ENCODE measurements at places on chromosomes 7 and 10. TPM values are rescaled to one million over a fixed set of nuclear protein-coding genes. Genes with fewer than 3 reads are reported as not detected.

- no peaks in the 10 kb centered on the region for H3K36me3 ChIP-seq
- no peak for DNase-seq
- no peak overlapping the region for H3K27ac ChIP-seq
- no peaks in the 10 kb centered on the region for H3K4me1 ChIP-seq
- no peaks in the 10 kb centered on the region for H3K27me3 ChIP-seq
These were observed 548.0 kb downstream of the CALN1 start for GRCh38 chr7:71864130-71864529.

The MMRN2 gene
- total RNA-seq: 1.9 TPM

DNA sequence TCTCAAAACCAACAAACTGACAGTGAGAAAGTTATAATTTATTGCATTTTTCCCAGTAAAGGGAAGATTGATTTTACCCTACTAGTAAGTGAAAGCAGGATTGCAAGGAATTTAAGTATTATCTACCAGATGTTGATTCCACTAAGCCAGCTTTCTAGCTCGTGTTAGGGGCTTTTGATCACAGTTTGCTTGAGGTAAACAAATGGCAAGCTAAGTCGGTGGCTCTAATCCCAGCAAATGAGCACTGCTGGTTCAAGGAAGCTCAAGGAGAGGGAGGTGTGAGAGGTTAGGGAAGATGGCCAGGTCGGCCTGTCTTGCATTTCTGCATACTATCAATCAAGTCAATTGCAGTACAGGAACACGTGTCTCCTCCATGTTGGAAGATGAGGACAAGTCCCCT, 448.7 kb upstream of the POM121L12 start:
- H3K36me3 ChIP-seq: no peaks in the 10 kb centered on the region
- H3K27ac ChIP-seq: no peak overlapping the region
- H3K27me3 ChIP-seq: no peaks in the 10 kb centered on the region
- H3K4me3 ChIP-seq: no peak overlapping the region
- H3K4me1 ChIP-seq: no peaks in the 10 kb centered on the region
- DNase-seq: no peak

The AEBP1 gene
- total RNA-seq: not detected

DNA sequence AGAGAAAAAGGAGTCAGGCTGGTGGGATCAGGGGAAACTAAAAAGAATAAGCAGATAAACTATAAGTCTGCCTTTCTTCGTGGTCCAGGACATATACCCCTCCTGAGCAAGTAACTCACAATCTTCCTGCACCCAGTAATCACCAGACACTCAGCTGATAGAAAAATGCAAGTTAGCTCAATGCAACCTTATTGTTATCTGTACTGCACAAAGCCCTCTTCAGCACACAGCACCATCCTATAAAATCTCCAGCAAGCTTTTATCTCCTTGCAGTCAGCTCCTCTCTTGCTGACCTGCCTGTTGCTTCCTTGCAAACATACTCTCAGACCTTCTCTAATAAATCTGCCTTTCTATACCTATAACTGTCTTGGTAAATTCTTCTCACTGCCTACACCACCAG, 6.7 kb downstream of the SLC37A3 start:
- H3K27me3 ChIP-seq: no peaks in the 10 kb centered on the region
- H3K36me3 ChIP-seq: no peaks in the 10 kb centered on the region
- H3K4me3 ChIP-seq: no peak overlapping the region

GRCh38 chr7:120521761-120522737, 249.1 kb downstream of the KCND2 start:
- no peak overlapping the region for H3K4me3 ChIP-seq
- no peaks in the 10 kb centered on the region for H3K36me3 ChIP-seq
- H3K27ac ChIP-seq: no peak overlapping the region
- H3K4me1 ChIP-seq: peaks cover 11% of the 10 kb centered on the region
- no peaks in the 10 kb centered on the region for H3K27me3 ChIP-seq

GRCh38 chr7:24831240-24831639, 74.0 kb upstream of the GSDME start:
- no peaks in the 10 kb centered on the region for H3K27me3 ChIP-seq
- H3K4me1 ChIP-seq: peaks cover 34% of the 10 kb centered on the region
- H3K27ac ChIP-seq: peak overlapping the region; percentile 56
- DNase-seq: peak; percentile 22

DNA sequence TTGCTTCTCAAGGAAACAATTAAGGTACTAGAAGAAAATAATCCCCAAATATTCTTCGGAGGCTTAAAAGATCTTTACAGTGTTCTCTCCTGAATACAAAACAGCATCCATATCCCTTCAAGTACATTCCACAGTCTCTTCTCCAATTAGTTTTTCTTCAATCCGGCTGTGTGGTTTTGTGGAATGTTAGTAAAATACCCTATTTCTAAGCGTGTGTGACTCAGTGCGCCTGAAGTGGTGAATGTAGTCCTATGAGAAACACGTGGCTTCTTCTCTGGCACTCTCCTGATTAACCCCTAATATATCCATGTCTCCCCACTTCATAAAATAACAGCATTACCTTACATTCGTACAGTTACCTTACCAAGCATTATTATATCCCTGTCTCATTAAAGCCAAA, 570.2 kb downstream of the ARL4A start:
- no peaks in the 10 kb centered on the region for H3K36me3 ChIP-seq
- H3K27me3 ChIP-seq: no peaks in the 10 kb centered on the region
- no peaks in the 10 kb centered on the region for H3K4me1 ChIP-seq
- no peak overlapping the region for H3K4me3 ChIP-seq
- H3K27ac ChIP-seq: no peak overlapping the region

The EPHB6 gene
- 30.5 TPM for total RNA-seq

The NXPH1 gene
- total RNA-seq: not detected

GRCh38 chr7:143906895-143907294, 4.9 kb upstream of the TCAF1 start:
- H3K36me3 ChIP-seq: no peaks in the 10 kb centered on the region
- no peak overlapping the region for H3K4me3 ChIP-seq
- no peaks in the 10 kb centered on the region for H3K4me1 ChIP-seq
- no peaks in the 10 kb centered on the region for H3K27me3 ChIP-seq
- DNase-seq: no peak

DNA sequence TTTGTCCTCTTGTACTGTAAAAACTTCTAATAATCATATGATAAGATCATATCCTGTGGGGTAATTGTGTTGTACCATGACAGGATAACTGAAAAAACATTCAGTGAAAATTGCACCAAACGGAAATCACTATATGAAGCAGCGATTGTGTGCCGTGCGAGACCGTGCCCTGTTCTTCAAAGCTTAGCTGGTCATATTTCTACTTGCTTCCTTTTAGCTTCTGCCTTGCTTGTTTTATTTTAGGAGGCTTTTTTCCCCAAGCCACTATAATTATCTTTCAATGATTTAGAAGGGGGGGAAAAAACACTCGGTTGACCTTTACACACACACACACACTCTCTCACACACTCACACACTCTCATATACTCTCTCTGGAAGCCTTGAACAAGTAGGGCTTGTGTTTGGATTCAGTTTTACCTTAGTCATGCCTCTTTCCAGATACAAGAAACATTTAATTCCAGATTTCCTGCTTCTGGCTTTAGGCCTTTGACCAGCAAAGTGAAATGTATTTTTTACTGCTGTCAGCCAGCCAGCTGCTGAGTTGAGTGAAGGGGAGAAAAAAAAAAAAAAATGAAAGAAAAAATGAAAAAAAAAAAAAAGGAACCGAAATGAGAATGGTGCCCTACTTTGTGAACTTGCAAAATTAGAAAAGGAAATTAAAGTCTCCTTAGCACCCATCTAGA, 181.4 kb downstream of the ARID5B start:
- peak overlapping the region; percentile 54 for H3K27ac ChIP-seq
- H3K4me1 ChIP-seq: peaks cover 53% of the 10 kb centered on the region
- peak overlapping the region; percentile 24 for H3K4me3 ChIP-seq
- peaks cover 9% of the 10 kb centered on the region for H3K36me3 ChIP-seq
- DNase-seq: peak; percentile 69
- H3K27me3 ChIP-seq: no peaks in the 10 kb centered on the region

The DLX5 gene
- total RNA-seq: 0.23 TPM

The LLCFC1 gene
- not detected for total RNA-seq

GRCh38 chr10:121379013-121379412, 219.2 kb downstream of the FGFR2 start:
- H3K4me1 ChIP-seq: no peaks in the 10 kb centered on the region
- peaks cover 37% of the 10 kb centered on the region for H3K27me3 ChIP-seq
- H3K4me3 ChIP-seq: no peak overlapping the region
- no peak overlapping the region for H3K27ac ChIP-seq
- DNase-seq: no peak

DNA sequence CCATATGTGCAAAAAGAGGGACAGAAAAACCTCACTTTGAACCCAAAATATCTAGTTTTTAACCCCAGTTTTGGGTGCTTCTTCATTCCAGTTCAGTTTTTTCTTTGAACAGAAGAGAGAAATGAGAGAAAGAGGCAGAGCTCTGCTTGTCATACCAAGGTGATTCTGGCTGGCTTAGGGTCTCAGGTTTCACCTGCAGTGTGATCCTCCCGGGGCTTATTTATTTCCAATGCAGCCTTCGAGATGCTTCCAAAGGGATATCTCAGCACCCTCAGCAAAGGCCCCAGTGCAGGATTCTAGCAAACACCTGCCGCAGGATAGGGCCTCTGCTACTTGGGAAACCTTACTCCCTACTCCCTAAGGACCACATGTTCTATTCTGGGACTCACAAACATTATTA, 131.3 kb downstream of the WDR11 start:
- H3K27me3 ChIP-seq: peaks cover 37% of the 10 kb centered on the region
- no peak for DNase-seq
- H3K4me1 ChIP-seq: peaks cover 11% of the 10 kb centered on the region
- no peak overlapping the region for H3K27ac ChIP-seq
- H3K36me3 ChIP-seq: no peaks in the 10 kb centered on the region

DNA sequence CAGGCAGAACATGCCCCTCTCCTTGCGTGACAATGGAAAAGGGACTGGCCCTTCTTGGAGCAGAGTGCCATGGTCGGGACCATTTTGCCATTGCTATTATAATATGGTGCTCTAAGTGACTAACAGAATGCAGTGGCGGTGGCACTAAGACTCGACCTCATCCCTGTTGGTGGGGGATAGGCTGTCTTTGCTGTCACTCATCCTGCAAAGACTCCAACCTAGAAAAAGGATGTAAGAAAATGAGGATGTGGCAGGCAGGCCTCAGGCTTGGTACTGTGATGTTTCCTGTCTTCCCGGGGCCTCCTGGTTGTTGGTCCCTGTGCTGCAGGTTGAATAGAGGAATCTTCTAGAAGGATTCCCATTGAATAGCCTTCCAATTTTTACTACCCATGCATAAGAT, 18.6 kb downstream of the BLNK start:
- peaks cover 14% of the 10 kb centered on the region for H3K27me3 ChIP-seq
- no peak overlapping the region for H3K4me3 ChIP-seq
- H3K27ac ChIP-seq: no peak overlapping the region
- no peaks in the 10 kb centered on the region for H3K4me1 ChIP-seq

The NUTM2D gene
- total RNA-seq: not detected

DNA sequence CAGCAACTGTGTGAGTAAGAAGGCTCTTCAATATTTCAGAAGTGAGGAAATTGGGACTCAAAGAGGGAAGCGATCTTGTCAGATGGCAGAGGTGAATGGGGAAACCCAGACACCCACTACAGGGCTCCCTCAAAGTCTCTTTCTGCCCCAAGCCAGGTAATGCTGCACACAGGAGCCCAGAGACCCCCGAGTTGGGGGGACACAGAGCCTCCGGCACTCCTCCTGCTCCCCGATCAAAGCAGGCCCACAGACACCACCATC, 139.4 kb downstream of the TNS3 start:
- no peak for DNase-seq
- H3K27ac ChIP-seq: no peak overlapping the region
- peaks cover 4% of the 10 kb centered on the region for H3K36me3 ChIP-seq
- H3K27me3 ChIP-seq: no peaks in the 10 kb centered on the region
- no peak overlapping the region for H3K4me3 ChIP-seq

DNA sequence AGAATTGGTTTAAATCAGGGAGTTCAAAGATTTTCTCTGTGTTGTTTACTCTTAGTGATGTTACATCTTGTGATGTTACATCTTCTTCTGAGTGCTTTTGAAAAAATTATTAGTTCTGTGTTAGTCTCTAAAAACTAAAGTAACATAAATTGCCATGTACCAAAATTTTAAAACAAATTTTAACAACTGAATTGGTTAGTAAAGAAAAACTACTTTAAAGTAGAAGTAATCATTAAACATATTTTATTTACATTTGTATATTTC, 5.2 kb upstream of the IGF2BP3 start:
- no peak overlapping the region for H3K27ac ChIP-seq
- H3K36me3 ChIP-seq: no peaks in the 10 kb centered on the region
- peak overlapping the region; percentile 63 for H3K4me3 ChIP-seq

GRCh38 chr10:6990891-6991290, 410.8 kb upstream of the PRKCQ start:
- DNase-seq: no peak
- H3K4me3 ChIP-seq: no peak overlapping the region
- no peak overlapping the region for H3K27ac ChIP-seq
- H3K4me1 ChIP-seq: no peaks in the 10 kb centered on the region
- H3K36me3 ChIP-seq: no peaks in the 10 kb centered on the region
- H3K27me3 ChIP-seq: no peaks in the 10 kb centered on the region

- no peak overlapping the region for H3K27ac ChIP-seq
- H3K36me3 ChIP-seq: no peaks in the 10 kb centered on the region
- no peaks in the 10 kb centered on the region for H3K4me1 ChIP-seq
- no peak for DNase-seq
These were observed 67.4 kb downstream of the FOXP2 start for GRCh38 chr7:114481999-114482398.

The SNCG gene
- 0.86 TPM for total RNA-seq

- H3K27ac ChIP-seq: no peak overlapping the region
- peaks cover 14% of the 10 kb centered on the region for H3K4me1 ChIP-seq
- no peaks in the 10 kb centered on the region for H3K27me3 ChIP-seq
- peak; percentile 62 for DNase-seq
- no peak overlapping the region for H3K4me3 ChIP-seq
- no peaks in the 10 kb centered on the region for H3K36me3 ChIP-seq
These were observed 344.0 kb downstream of the ARL4A start for GRCh38 chr7:13031468-13031867.

The SAMD9L gene
- total RNA-seq: 2.8 TPM

- peak; percentile 86 for DNase-seq
- no peaks in the 10 kb centered on the region for H3K27me3 ChIP-seq
- peaks cover 42% of the 10 kb centered on the region for H3K4me1 ChIP-seq
- peak overlapping the region; percentile 76 for H3K27ac ChIP-seq
These were observed 26.5 kb upstream of the GSAP start for GRCh38 chr7:77442636-77443035.

The PON1 gene
- total RNA-seq: not detected

- no peak overlapping the region for H3K4me3 ChIP-seq
- DNase-seq: no peak
- H3K27me3 ChIP-seq: no peaks in the 10 kb centered on the region
- H3K36me3 ChIP-seq: no peaks in the 10 kb centered on the region
- H3K27ac ChIP-seq: no peak overlapping the region
These were observed 16.1 kb upstream of the SLC18A3 start for GRCh38 chr10:49593998-49594397.

DNA sequence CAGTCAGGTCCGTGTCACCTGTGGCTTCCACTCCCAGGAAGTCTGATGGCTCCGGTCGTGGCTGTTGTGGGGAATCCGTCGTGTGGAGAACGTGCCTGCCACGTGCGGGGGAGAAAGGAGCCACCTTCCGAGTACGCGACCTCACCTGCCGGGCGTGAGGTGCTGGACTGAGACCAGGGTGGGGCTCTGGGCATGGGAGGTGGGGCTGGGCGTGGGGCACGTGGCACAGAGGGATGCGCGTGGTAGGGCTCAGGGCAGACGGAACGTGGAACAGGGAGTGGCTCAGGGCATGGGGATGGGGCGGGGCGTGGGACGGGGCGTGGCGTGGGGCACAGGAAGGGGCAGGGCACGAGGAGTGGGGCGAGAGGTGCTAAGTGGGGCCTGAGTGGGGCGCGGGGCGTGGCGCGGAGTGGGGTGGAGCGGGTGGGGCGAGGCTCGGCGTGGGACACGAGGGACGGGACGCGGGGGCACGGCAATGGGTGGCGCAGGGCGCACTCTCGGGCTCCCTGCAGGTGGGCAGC, 64.8 kb downstream of the C10orf143 start:
- no peak for DNase-seq
- H3K36me3 ChIP-seq: no peaks in the 10 kb centered on the region
- H3K4me1 ChIP-seq: no peaks in the 10 kb centered on the region
- H3K4me3 ChIP-seq: no peak overlapping the region
- no peak overlapping the region for H3K27ac ChIP-seq

All from PC-3 (cell line).